ENCODE measurements at places on chromosomes 3 and 15.

DNA sequence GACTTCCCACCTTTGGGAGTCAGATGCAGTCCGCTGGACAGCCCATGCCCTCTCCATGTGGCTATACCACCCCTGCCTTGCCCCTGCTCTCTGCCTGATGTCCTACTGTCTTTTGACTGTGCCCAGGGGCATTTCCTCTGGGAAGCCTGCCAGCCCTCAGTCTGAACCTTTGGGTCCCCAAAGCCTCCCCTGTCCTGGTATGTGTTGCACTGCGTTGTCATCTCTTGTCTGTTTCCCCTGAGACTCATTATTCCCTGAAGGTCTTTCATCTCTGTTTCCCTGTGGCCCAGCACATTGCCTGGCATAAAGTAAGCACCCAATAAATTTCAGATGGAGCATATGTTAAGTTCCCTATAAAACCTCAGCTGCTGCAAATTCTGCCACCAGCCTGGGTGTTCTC lies 236.6 kb upstream of the CTDSPL start:
- DNase-seq: no peak

DNA sequence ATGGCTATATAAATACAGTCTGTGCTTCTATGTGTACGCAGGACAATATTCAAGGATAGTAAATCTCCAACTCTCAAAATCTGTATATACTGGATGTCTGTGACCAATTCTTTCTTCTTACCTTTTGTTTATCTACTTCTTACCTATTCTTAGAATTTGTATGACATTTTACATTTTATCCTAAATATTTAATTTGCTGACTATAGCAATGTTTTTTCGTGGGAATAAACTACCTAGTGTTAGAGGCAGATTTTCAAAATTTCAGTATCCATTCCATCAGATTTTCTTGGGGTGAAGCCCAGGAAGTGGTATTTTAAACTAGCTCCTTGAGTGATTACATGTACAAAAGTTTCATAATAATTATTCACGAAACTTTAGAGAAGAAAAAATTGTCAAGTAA lies 334.5 kb upstream of the BCHE start:
- no peak for DNase-seq

DNA sequence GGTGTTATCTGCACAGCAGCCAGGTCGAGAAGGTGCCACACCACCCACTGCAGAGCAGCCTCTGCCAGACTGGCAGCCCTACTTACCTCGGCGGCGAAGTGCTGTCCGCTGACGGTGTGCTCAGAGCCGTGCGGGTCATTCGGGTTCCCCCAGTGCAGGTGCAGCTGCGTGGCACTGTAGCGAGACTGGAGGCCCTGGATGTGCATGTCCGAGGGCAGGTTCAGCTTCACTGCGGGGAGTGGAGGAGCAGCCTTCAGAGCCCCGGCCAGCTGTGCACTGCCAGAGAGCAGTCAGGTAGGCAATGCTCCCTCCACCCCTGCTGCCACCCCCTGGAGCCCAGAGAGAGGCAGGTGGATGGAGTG lies 36.3 kb downstream of the CA12 start:
- DNase-seq: no peak

GRCh38 chr15:85598219-85598618 lies 196.5 kb downstream of the KLHL25 start:
- DNase-seq: no peak

- no peak for DNase-seq
Observed at GRCh38 chr3:34533451-34533850, 735.0 kb downstream of the PDCD6IP start.

DNA sequence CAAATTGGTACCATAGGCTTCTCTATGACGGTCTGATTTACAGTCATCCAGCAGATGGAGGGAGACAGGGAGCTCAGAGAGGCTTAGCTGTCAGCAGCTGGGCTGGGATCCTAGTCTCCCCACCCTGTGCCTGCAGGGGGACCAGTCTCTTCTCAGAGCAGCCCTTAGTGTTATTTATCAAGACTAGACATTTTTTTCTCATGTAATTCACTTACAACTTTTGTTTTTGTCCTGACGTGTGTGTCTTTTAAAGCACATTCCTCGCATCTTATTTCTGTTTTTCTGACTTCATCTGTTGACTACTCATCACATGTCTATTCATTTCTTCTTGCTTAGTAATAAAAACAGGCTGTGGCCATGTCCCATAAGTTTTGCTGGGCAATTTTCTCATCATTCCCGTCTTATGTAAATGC lies 116.1 kb downstream of the KLF13 start:
- DNase-seq: no peak

- DNase-seq: no peak
Observed at GRCh38 chr3:173761161-173761560, 363.6 kb downstream of the NLGN1 start.

DNA sequence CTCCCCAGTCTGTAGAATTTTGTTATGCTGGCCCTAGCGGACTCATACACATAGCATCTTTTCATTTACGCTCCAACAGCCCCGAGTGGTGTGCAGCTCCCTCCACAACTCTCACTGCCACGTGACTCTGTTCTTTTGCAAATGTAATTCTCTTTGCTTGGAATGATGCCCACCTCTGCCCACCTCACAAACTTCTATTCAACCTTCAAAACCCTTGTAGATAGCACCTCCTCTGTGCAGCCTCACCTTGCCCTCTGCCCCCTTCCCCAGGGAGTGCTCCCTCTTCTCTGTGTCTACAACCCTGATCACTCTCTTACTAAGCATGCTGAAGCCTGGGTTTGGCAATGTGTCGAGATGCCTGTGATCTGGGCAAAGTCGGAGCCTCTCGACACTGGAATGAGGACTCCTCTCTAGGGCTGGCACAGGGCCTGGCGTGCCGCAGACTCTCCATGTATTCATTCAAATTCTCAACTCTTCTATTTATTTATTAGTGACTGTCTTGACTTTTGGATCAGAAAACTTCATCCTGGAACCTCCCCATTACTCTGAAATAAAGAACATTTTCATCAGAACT lies 73.5 kb downstream of the MGLL start:
- DNase-seq: no peak

DNA sequence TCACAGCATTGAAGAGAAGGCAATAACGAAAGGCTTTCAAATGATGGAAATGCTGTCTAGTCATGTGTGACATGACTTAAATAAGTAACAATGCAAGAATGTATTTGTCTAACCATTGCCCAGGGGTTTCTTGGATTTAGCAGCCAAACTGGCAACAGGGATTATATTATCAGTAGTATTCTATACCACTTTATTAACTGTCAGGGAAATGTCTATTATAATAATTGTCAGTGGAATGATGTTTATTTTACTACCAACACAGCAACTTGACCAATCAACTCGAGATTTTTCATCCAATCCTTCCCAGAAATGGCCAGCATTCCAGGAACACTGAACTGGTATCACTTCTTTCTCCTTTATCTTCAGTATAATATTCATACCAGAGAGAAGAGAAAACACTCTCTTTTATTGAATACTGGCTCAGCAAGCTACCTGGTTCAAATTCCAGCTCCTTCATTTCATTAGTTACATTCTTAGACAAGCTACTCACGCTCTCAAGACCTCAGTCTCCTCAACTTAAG lies 66.2 kb downstream of the FOXP1 start:
- no peak for DNase-seq

DNA sequence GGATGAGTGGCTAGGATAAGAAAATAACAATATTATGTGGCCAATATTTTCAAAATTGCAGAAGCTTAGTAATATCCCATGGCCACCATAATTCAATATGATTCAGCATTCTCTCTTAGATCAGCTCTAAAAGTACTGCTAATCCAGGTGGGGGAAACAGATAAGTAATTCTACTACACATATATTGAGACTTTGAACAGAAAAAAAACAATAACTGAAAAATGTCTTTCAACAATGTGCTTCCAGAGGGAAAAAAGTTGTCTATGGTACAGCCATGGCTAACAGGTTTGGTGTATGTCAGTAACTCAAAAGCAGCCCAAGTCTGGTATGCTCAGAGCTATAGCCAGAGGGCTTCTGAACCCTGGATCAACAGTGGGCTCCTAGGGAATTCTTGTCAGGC lies 42.4 kb upstream of the PPIB start:
- DNase-seq: no peak

- no peak for DNase-seq
Observed at GRCh38 chr15:71294911-71295602, 179.8 kb downstream of the THSD4 start.

DNA sequence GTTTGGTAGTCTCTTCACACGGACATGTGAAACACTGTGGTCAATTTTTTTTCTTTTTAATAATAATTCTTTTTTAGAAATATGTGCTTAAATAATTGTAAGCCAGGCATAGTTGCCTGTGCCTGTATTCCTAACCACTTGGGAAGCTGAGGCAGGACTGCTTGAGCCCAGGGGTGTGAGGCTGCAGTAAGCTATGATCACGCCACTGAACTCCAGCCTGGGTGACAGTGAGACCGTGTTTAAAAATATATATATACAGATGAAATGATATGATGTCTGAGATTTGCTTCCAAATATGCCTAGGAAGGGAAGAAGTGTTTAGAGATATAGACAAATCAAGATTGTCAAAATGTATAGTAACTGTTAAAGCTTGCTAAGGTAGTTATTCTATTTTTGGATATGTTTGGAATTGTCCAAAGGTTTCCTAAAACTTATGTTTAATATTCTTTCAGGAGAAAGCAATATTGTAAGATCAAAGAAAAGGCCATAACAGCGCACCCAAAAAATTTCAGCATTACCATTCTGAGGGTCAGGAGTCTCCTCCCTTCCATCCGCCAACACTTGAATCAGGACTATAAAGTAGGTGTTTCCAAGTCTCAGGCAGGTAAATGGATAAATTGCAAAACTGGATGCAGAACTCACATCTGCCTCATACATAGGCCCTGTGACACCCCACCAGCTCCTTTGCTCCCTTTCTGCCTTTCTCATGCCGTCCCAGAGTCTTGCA lies 532 bp upstream of the SELENOT start:
- no peak for DNase-seq

- DNase-seq: no peak
Observed at GRCh38 chr15:69703532-69704187, 251.0 kb downstream of the RPLP1 start.

DNA sequence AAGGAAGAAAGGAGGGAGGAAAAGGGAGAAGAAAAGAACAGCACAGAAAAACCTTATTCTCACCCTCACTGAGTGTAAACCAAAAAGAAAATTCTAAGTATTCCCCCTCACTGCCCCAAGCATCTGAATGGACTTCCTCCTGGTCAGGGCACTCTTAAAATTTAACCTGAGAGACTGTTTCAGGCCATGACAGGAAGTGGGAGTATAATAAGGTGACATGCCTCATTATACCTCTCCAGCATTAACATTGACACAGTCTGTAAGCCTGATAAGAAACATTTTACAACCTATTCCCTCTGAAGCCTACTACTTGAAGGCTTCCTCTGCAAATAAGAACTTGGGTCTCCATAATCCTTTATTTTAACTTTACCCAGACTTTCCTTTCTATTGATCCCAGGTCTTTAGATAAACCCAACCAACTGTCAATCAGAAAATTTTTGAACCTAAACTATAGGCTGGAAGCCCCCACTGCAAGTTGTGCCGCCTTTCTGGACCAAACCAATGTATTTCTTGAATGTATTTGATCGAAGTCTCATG lies 41.7 kb downstream of the SLCO2A1 start:
- no peak for DNase-seq

GRCh38 chr3:134075846-134076245 lies 46.1 kb upstream of the SLCO2A1 start:
- no peak for DNase-seq

DNA sequence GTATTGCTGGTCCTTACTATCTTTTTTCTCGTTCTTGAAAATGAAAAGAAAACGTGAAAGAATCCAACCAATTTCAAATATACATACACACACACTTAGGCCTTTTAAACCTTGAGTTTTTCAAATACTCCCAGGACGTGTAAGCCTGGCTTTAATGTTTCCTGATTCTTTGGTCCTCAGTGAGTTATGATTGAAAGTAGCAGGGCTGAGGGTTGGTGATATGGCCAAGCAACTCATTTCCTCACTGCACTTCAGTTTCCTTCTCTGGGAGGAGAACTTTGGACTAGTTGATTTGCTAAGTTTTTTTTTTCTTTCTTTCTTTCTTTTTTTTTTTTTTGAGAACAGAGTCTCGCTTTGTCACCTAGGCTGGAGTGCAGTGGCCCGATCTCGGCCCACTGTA lies 34.6 kb downstream of the CHD2 start:
- DNase-seq: no peak

GRCh38 chr15:99443768-99444446 lies 121.9 kb upstream of the MEF2A start:
- DNase-seq: no peak

GRCh38 chr3:72720566-72720965 lies 127.7 kb downstream of the SHQ1 start:
- DNase-seq: no peak

DNA sequence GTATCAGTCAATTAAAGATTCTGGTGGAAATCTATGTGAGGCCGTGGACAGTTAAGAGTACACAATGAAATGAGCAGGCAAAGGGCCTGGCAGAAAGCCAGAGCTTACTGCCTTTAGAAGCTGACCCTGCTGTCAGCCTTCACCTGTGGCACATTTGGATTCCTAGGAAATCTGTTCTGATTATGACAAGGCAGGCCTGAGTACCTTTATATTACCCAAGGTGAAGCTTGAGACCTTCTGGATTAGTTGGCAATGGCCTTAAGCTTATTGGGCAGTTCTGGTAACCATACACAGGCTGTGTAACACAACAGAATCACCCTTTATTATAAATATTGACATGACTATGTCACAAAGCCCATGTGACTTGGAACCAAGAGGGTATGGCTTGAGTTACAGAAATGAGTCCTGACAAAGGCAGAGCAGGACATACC lies 43.2 kb downstream of the NBEAL2 start:
- no peak for DNase-seq

DNA sequence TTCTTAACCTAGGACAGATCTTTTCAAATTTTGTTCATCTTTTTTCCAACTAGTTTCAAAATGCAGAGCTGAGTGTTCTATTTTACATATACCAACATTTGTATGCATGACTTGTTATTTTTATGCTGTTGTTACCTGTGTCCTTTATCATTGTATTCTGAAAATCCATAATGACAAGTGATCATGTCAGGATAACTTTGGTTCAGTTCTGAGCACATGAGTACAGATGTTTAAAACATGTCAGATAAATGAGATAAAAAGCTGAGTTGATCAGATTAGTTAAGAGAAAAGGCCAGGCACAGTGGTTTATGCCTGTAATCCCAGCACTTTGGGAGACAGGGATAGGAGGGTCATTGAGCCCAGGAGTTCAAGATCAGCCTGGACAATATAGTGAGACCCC lies 204.9 kb downstream of the SSR3 start:
- no peak for DNase-seq

GRCh38 chr3:123027292-123028232 lies at the start of gene SEMA5B:
Gene SEMA5B, minus strand, starts transcription at chr3:123027763. Its CDS starts 66,500 bp downstream, at chr3:122961263.
- no peak for DNase-seq

GRCh38 chr15:49696433-49696832 lies 75.6 kb downstream of the DTWD1 start:
- DNase-seq: no peak

GRCh38 chr3:127728417-127729015 lies 55.8 kb downstream of the ABTB1 start:
- no peak for DNase-seq

Data from CD4-positive, alpha-beta T cell treated with Interferon alpha-2 for 1 hour (primary cell).